T-helper 2 cell treated with Interferon-gamma antibody and Interleukin-4, amounts not matched to agents 5 μg/mL and 100 μg/mL, for 36 hours (primary cell): ENCODE measurements at places on chromosomes 11 and 22.
A peak's percentile ranks its signal among the peaks of the same experiment; 100 is the strongest.

DNA sequence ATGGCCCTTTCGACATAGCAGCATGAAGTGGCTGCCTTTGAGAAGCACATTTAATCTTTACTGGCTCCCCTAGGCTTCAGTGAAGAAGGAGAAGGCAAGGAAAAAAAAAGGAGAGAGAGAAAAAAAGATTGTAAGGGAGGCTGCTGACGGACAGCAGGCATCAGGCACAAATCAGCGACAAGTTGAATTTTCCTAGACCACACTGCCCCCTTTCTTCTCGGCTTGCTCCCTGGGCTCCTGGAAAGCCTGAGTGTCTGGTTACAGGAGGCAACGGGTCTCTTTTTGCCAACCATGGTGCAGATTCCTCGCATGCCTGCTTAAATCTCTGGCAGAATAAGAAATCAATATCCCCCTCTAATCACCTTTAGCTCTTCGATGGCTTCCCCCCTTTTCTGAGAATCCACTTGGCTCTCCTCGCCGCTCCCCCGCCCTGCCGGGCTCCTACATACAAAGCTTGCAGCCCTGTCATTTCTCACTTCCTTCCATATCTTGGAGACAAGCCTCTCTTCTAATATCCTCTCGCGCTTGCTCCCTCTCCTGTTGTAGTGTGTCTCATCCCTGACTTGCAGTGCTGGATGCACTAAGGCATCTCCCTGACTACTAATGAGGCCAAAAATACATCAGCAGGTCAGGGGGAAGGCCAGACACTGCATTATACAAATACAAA lies 14.3 kb downstream of the BLID start:
- no peak for DNase-seq
- H3K27me3 ChIP-seq: peaks cover 35% of the 10 kb centered on the region
- no peak overlapping the region for H3K4me3 ChIP-seq

GRCh38 chr11:6617315-6617781 lies 1.9 kb downstream of the TPP1 start:
- no peak for DNase-seq
- H3K4me1 ChIP-seq: peaks cover 5% of the 10 kb centered on the region
- H3K4me3 ChIP-seq: no peak overlapping the region
- H3K36me3 ChIP-seq: peaks cover 15% of the 10 kb centered on the region
- no peaks in the 10 kb centered on the region for H3K27me3 ChIP-seq
- peak overlapping the region; percentile 40 for H3K27ac ChIP-seq

DNA sequence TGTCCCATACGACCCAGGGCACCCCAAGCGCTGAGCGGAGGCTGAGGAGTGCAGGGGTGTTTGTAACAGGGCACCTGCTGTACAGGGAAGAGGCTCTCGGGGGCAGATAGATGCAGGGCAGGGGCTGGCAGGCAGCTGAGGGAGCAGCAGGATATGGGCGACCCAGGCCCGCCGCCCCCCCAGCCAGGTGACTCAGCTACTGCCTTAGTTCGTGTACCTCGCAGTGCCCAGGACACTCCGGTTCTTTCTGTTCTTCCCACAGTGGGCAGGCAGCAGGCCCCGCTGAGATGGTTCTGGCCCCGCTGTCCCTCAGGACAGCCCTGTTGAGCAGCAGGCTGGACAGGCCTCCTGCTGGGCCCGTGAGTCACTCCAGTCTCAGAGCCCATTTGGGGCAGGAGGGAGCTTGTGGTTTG lies 16.2 kb downstream of the PHLDA2 start:
- H3K27ac ChIP-seq: no peak overlapping the region
- peaks cover 3% of the 10 kb centered on the region for H3K4me1 ChIP-seq
- DNase-seq: no peak

- H3K27ac ChIP-seq: no peak overlapping the region
- peaks cover 3% of the 10 kb centered on the region for H3K4me1 ChIP-seq
- no peak for DNase-seq
These were observed 158.4 kb downstream of the MYO18B start for GRCh38 chr22:25900390-25900789.

- no peak for DNase-seq
- peaks cover 16% of the 10 kb centered on the region for H3K4me1 ChIP-seq
- H3K36me3 ChIP-seq: peaks cover 32% of the 10 kb centered on the region
- H3K27me3 ChIP-seq: no peaks in the 10 kb centered on the region
- H3K4me3 ChIP-seq: no peak overlapping the region
These were observed 46.3 kb upstream of the RRM1 start for GRCh38 chr11:4048340-4048739.

DNA sequence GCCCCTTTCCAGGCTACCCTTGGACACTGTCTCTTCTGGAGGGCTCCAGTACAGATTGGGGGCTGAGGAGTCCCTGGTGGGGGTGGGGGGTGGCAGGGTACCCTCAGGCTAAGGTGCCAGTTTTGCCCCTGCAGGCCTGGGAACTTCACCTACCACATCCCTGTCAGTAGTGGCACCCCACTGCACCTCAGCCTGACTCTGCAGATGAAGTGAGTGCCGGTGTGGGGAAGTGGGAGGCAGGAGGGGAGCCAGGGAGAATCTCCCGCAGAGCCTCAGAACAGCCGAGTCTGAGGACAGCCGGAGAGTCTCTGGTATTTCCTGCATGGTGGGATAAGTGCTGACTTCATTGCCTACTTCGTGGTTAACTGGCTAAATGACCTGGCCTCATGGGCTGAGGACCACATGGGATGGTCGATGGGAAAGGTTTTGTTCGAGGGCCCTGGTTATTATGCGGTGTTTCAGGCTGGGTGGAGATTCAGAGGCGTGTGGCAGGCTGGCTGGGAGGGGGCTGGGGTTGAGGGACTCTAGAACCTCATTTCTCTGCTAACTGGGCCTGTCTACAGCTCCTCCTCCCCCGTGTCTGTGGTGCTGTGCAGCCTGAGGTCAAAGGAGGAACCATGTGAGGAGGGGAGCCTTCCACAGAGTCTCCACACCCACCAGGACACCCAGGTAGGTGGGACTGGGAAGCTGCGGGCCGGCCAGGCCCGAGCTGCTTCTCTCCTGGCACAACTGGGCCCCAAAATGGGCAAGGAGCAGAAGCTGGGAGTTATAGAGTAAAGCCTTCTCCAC lies 8.5 kb downstream of the TMEM258 start:
- H3K27me3 ChIP-seq: no peaks in the 10 kb centered on the region
- H3K4me1 ChIP-seq: peaks cover 2% of the 10 kb centered on the region
- no peak for DNase-seq

DNA sequence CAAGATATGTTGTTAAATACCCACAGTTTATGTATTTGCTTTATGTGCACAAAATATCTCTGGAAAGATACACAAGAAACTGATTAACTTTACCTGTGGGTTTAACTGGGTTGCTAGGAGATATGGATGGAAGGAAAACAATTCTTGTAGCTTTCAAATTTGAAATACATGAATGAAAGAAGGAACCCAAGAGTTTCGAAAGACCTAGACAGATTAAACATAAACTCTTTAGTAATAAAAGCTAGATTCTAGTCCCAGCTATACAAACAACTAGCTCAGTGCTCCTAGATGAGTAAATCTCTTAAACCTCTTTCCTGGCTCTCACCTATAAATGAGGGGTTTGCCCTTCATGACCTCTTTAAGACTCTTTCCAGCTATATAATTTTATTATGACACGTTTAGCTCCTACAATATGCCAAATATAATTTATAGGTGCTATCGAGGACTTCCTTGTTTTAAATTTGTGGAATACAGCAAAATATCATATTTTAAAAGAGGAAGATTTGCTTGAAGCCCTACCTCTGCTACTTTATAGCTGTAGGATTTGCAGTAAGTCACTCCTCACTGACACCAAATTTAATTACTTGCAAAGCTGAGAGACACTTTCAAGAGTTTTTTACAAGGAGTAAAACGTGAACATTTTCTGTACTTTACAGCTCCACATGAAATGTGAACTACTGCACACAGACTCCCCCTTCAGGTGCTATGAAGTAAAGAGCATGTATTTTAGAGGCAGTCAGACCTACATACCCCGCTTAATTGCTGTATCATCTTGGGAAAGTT lies 50.7 kb downstream of the RRAS2 start:
- no peak overlapping the region for H3K4me3 ChIP-seq
- peaks cover 10% of the 10 kb centered on the region for H3K4me1 ChIP-seq
- DNase-seq: no peak
- no peak overlapping the region for H3K27ac ChIP-seq
- no peaks in the 10 kb centered on the region for H3K27me3 ChIP-seq
